H1 (cell line): ENCODE measurements at places on chromosomes 4 and X. TPM values are rescaled to one million over a fixed set of nuclear protein-coding genes. Genes with fewer than 3 reads are reported as not detected.

GRCh38 chr4:81453024-81453423, 18.7 kb downstream of the RASGEF1B start:
- H3K36me3 ChIP-seq: no peaks in the 10 kb centered on the region
- DNase-seq: no peak
- 0 out of 2 replicates have a peak, but pooled peaks cover 3% of the 10 kb centered on the region for H3K4me1 ChIP-seq
- H3K27ac ChIP-seq: no peak overlapping the region
- H3K27me3 ChIP-seq: no peaks in the 10 kb centered on the region
- H3K4me3 ChIP-seq: no peak overlapping the region

The HTN3 gene
- not detected in 2 replicates for total RNA-seq

DNA sequence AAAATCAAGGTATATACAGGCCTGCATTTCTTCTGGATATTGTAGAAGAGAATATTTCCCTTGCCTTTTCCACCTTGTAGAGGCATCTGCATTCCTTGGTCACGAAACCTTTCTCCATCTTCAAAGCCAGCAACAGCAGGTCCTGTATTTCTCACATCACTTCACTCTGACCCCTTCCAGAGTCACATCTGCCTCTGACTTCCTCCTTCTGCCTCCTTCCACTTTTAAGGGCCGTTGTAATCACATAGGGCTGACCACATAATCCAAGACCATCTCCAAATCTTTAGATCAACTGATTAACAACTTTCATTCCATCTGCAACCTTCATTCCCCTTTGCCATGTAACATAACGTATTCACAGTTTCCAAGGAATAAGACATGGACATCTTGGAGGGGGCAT, 38.3 kb upstream of the NDP start:
- H3K4me3 ChIP-seq: no peak overlapping the region
- H3K27ac ChIP-seq: no peak overlapping the region
- DNase-seq: no peak
- no peaks in the 10 kb centered on the region for H3K27me3 ChIP-seq
- no peaks in the 10 kb centered on the region for H3K4me1 ChIP-seq
- no peaks in the 10 kb centered on the region for H3K36me3 ChIP-seq

- H3K36me3 ChIP-seq: no peaks in the 10 kb centered on the region
- no peaks in the 10 kb centered on the region for H3K27me3 ChIP-seq
- H3K4me1 ChIP-seq: no peaks in the 10 kb centered on the region
- no peak overlapping the region for H3K27ac ChIP-seq
These were observed 120.3 kb downstream of the CHRNA9 start for GRCh38 chr4:40455340-40455902.

DNA sequence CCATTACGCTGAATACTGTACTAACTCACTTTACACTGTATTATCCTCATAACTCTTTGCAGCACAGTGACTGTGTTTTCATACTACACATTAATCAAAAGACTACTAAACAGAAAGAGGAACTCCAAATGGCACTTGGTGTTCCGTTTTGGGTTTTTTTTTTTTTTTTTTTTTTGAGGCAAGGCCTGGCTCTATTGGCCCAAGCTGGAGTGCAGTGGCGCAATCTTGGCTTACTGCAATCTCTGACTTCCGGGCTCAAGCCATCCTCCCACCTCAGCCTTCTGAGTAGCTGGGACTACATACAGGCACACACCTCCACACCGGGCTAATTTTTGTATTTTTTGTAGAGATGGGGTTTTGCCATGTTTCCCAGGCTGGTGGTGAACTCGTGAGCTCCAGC, 10.7 kb downstream of the KLHL8 start:
- H3K36me3 ChIP-seq: no peaks in the 10 kb centered on the region
- no peaks in the 10 kb centered on the region for H3K27me3 ChIP-seq
- no peak for DNase-seq
- no peak overlapping the region for H3K4me3 ChIP-seq
- no peak overlapping the region for H3K27ac ChIP-seq
- no peaks in the 10 kb centered on the region for H3K4me1 ChIP-seq

DNA sequence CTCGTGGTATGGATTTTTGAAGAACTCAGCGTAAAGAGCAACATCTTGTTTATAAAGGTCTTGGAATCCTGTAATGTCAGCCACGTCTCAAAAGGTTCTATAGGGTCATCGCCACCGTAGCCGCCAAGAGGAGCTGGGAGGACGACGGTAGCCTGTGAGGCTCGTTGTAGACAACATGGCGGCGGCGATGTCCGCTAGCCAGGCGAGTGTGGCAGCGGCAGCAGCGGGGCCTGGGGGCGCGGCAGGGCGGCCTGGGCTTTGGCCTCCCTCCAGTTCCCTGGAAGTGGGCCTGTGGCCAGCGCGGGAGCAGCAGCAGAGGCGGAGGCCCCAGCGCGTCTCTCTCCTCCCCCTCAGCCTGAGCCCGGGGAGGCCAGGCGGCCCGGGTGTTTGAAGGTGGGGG, 143.5 kb upstream of the PBDC1 start:
- DNase-seq: no peak
- H3K27ac ChIP-seq: no peak overlapping the region
- H3K27me3 ChIP-seq: no peaks in the 10 kb centered on the region
- H3K4me3 ChIP-seq: no peak overlapping the region
- H3K4me1 ChIP-seq: no peaks in the 10 kb centered on the region; the same call in 1 of the 2 replicates
